ENCODE measurements at places on chromosomes 12 and 14. TPM values are rescaled to one million over a fixed set of nuclear protein-coding genes. Genes with fewer than 3 reads are reported as not detected.

DNA sequence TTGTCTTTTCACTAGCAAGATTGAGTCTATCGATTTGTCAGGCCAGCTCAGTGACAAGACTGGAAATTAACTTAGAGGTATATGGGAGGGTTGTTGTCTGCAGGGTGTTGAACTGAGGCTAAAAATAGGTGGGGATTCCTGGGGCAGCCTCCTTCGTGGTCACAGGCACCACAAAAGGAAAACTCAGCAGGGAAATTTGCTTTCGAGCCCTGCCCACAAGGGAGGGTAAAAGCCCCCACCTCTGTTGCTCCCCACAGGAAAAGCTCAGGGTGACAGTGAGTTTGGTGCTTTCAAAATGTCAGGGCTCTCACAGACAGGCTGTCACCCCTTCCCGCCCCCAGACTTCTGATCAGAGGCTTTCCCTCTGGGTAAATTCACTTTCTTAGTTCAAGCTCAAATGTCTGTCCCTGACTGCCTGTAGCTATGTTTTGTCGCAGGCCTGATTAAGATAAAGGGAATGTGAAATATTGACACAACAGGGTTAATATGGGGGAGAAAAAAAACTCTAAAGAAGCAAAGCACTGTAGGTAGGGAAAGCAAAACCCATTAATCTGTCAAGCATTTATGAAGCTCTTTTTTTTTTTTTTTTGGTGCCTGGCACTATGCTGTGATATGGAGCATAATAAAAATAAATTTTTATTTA, 11.7 kb upstream of the NFKBIA start:
- no peaks in the 10 kb centered on the region for H3K27me3 ChIP-seq
- no peaks in the 10 kb centered on the region for H3K36me3 ChIP-seq
- H3K4me3 ChIP-seq, result no peak overlapping the region
- no peak for DNase-seq
- peaks cover 35% of the 10 kb centered on the region for H3K4me1 ChIP-seq

DNA sequence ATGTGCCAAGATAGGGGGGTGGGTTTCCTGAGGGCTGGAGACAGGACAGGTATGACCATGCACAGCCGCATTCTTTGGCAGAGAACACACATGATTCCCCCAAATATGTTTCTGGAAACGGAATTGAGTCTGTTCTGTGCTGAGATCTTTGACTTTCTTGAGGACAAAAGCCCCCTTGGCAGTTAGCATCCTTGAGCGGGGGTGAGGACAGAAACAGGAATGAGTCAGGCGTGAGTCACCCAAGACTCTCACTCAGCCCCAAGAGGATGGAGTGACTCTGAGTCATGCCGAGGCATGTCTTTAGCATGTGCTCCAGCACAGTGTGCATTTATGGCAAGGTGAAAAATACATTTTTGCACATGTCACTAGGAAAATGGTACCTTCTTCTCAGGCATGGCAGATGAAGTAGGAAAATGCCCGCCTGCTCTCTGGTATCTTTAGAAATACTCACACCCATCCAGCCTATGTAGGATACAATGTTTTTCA, 52.1 kb downstream of the DAD1 start:
- H3K4me1 ChIP-seq, result peaks cover 34% of the 10 kb centered on the region
- no peak overlapping the region for H3K4me3 ChIP-seq
- H3K36me3 ChIP-seq, result no peaks in the 10 kb centered on the region
- H3K27me3 ChIP-seq, result no peaks in the 10 kb centered on the region

GRCh38 chr14:24874514-24875202, 175.3 kb downstream of the STXBP6 start:
- no peaks in the 10 kb centered on the region for H3K27me3 ChIP-seq
- H3K4me3 ChIP-seq, result no peak overlapping the region
- no peak overlapping the region for H3K27ac ChIP-seq
- no peaks in the 10 kb centered on the region for H3K4me1 ChIP-seq
- no peaks in the 10 kb centered on the region for H3K36me3 ChIP-seq

GRCh38 chr12:116381744-116382685, 104.5 kb upstream of the MED13L start:
- H3K27ac ChIP-seq, result peak overlapping the region; percentile 98
- peak overlapping the region; percentile 21 for H3K4me3 ChIP-seq
- peaks cover 33% of the 10 kb centered on the region for H3K4me1 ChIP-seq
- peak; percentile 98 for DNase-seq

- no peak overlapping the region for H3K4me3 ChIP-seq
- no peaks in the 10 kb centered on the region for H3K36me3 ChIP-seq
- no peak for DNase-seq
- H3K4me1 ChIP-seq, result no peaks in the 10 kb centered on the region
- H3K27me3 ChIP-seq, result no peaks in the 10 kb centered on the region
These were observed 212.1 kb upstream of the ARID2 start for GRCh38 chr12:45517381-45517780.

DNA sequence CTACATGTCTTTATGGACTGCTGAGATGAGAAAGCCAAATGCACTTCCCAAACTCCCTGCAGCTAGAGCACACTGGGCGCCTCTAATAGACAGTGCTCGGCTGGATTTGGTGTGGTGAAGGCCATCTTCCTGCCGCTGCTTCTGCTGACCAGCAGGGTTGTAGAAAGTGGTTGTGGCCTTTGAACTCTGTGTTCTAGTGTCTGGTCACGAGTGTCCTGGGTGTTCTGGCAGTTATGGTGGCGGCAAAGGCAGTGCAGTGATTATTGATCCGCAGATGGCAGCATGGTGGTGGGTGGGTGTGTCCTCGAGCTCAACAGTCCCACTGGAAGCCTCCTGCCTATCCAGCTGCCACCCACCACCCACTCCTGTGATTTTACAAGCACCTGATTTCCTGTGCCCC, 43.4 kb downstream of the SMIM41 start:
- no peaks in the 10 kb centered on the region for H3K4me1 ChIP-seq
- H3K4me3 ChIP-seq, result no peak overlapping the region
- no peak for DNase-seq
- no peaks in the 10 kb centered on the region for H3K36me3 ChIP-seq

DNA sequence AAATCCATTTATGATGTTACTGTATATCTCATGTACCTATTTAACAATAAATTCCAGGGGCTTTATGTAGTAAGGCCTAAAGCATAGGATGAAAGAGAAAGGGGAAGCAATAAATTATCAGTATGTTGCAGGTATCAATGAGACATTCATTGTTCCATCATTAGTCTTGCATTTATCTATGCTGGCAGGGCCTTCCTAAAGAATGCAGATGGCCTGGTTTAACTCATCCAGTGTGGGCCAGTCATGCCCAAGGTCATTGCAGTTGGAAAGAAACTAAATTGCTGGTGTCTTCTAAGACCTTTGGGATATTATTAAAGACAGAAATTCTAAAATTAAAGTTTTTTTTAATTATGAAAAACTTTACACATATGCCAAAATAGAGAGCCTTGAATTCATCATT, 98.3 kb downstream of the AVPR1A start:
- no peak overlapping the region for H3K27ac ChIP-seq
- no peaks in the 10 kb centered on the region for H3K27me3 ChIP-seq
- no peaks in the 10 kb centered on the region for H3K4me1 ChIP-seq
- H3K4me3 ChIP-seq, result no peak overlapping the region
- H3K36me3 ChIP-seq, result no peaks in the 10 kb centered on the region

DNA sequence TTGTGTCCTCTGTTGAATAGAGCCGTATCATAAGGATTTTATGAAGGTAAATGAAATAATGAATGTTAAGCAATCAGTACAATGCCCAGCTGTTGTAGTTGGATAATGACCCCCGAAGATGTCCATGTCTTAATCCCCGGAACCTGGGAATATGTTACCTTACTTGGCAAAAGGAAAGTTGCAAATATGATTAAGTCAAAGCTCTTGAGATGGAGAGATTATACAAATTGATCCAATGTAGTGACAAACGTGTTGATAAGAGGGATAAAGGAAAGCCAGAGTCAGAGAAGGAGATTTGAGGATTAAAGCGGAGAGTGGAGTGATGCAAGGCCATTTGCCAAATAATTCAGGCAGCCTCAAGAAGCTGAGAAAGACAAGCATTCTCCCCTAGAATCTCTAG, 19.2 kb upstream of the MGAT4C start:
- DNase-seq, result no peak
- H3K4me3 ChIP-seq, result no peak overlapping the region
- no peaks in the 10 kb centered on the region for H3K4me1 ChIP-seq
- no peaks in the 10 kb centered on the region for H3K36me3 ChIP-seq
- H3K27ac ChIP-seq, result no peak overlapping the region
- no peaks in the 10 kb centered on the region for H3K27me3 ChIP-seq

GRCh38 chr12:26798640-26799039, 34.4 kb downstream of the ITPR2 start:
- no peaks in the 10 kb centered on the region for H3K4me1 ChIP-seq
- H3K27me3 ChIP-seq, result no peaks in the 10 kb centered on the region
- H3K27ac ChIP-seq, result no peak overlapping the region
- H3K4me3 ChIP-seq, result no peak overlapping the region

DNA sequence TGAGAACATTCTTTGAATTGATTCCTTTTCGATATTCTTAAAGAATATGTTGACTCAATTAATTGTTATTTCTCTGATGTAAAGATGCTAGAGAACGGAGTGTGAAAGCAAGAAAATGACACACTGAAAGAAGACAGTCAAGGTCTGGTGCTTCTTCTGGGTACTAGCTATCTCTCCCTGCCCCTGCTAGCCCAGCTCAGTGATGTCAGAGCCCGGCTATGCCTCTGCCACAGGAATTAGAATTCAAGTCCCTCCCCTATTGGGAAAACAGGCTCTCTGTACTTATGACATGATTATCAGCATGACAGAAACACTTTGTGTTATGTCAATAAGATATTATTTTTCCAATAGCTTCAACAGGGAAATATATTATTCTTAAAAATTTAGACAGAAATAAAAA, 252.4 kb downstream of the KCNC2 start:
- no peak for DNase-seq
- no peak overlapping the region for H3K4me3 ChIP-seq
- H3K27ac ChIP-seq, result no peak overlapping the region

The GUCY2C gene
- 0.09 TPM for total RNA-seq
